NCI-H1105 (cell line): ENCODE measurements at places on chromosomes 13 and 19.

GRCh38 chr19:45403781-45404556 is 900 bp downstream of the PPP1R13L start:
- DNase-seq, result peak; percentile 35

DNA sequence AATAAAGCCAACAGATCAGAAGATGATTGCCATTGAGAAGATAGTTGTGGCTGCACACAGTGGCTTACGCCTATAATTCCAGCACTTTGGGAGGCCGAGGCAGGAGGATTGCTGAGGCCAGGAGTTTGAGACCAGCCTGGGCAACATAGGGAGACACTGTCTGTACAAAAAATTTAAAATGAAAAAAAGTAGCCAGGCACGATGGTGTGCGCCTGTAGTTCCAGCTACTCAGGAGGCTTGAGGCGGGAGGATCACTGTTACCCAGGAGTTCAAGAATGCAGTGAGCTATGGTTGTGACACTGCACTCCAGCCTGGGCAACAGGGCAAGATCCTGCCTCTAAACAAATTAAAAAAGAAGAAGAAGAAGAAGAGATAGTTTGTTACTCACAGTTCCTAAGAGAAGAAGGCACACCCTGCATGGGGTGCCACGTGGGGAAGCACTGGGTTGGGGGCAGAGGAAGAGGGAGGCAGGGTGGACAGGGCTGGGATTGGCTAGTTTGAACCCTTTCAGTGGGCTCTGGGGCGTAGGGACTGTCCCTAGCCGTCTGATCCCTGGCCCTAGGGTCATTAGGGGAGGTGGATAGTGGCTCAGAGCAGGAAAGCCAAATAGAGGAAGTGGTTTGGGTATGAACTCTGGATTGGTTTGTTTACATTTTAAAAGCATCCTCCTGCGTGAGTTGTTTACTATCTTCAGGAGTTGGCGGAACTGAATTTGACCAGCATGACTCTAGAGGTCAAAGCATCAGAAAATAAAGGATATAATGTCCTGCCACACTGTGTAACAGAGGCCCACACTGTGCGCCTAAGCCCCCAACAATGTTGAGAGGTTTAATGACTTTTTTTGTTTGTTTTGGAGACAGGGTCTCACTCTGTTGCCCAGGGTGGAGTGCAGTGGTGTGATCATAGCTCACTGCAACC is 60.5 kb upstream of the MEDAG start:
- no peak for DNase-seq

GRCh38 chr13:31929031-31929770 is 102.4 kb upstream of the FRY start:
- DNase-seq, result no peak

DNA sequence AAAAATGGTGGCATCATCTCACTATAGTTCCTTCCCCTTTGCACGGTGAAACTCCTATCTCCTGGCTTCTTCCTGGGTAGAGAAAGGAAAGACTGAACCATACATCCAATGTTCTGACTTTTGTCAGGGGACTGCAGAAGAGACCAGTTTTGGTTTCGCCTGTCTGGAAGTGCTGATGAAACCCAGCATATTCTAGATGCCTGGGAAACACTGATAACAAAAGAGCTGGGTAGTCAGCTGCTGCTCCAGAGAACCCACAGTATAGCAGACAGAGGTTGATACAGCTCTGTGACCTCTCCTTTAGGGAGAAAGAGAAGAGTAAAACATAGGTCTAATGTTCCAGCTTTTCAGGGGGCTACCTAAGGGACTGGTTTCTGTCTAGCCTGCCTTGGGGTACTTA is 695.3 kb downstream of the DIAPH3 start:
- no peak for DNase-seq

- DNase-seq, result no peak
These were observed 65.0 kb downstream of the RASA3 start for GRCh38 chr13:114067381-114067885.

- no peak for DNase-seq
These were observed 1.2 kb downstream of the KLF12 start for GRCh38 chr13:74132776-74133656.

DNA sequence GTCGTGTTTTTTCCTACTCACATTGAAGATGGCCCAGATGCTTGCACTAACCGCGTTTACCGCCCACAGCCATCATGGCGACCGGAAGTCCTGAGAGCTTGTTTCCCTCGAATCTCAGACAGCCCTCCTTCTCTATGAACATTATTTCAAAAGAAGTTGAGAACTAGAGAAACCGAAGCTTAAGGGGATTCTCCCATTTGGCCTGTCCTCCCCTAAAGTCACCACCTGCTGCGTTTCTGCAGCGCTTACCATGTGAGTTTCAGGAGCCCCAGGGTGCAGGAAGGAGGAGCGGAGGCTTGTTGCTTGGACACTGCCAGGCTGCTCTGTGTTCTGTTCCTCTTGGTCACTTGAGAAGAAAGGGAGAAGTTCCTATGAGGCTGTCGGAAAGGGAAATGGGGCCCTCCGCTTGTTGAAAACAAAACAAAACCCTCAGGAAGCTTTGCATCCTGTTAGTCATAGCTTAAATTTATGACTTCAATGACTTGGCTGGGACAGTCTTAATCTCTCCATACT is 6.2 kb downstream of the CARD8 start:
- DNase-seq, result no peak

DNA sequence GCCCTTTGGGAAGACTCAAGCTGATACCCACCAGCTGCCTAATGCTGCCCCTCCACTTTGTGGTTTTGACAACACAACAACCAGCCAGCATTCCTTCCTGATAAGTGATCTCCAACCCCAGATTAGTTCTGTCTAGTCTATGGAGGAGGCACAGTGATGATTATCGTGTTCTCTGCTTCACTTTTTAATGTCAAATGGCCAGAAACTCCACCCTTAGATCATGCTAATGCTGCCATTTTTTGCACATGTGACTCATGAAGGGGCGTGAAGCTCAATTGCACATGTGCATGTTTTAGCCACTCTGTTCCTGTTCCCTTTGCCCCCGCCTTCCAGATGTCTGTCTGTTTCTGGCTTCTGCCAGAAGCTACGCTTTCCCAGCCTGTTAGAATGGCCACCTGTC is 199.8 kb downstream of the COG6 start:
- DNase-seq, result no peak

GRCh38 chr13:41823476-41823875 is 137.4 kb downstream of the VWA8 start:
- no peak for DNase-seq

DNA sequence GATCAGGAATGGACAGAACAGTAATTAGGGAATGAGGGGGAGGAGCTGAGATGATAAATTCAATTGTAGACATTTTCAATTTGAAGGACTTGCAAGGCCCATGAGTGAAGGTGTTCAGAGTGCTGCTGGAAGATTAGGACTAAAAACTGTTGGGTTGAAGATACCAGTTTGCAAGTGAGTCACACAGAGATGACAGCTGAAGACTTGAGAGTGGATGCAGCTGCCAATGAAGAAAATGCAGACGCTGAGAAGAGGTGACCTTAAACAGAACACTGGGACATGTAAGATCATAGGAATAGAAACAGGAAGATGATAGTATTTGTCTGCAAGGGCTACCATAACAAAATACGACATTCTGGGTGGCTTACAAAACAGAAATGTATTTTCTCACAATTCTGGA is 1716.5 kb upstream of the SLC10A2 start:
- DNase-seq, result no peak

DNA sequence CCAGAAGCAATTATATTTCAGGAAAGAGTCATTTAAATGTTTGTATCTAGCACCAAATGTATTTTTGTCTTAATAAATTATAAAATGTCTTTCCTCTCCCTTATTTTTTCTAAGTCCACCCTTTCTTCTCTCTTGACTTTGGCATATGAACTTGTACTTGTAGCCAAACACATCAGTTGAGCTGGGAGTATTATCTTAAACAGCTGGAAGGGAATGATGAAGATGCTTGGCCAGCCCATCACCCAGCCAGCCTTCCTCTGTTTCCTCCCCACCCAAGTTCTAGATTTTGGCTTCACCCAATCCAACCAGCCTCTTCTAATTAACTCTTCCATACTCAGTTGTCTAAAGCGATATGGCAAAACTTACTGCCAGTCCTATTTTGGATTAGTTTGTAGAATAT is 272.5 kb downstream of the ENOX1 start:
- no peak for DNase-seq
